NCI-H1694 (cell line): ENCODE measurements at places on chromosomes 16 and 17.

- DNase-seq = peak; percentile 51
Observed at GRCh38 chr16:84091460-84091859, 25.3 kb downstream of the MBTPS1 start.

DNA sequence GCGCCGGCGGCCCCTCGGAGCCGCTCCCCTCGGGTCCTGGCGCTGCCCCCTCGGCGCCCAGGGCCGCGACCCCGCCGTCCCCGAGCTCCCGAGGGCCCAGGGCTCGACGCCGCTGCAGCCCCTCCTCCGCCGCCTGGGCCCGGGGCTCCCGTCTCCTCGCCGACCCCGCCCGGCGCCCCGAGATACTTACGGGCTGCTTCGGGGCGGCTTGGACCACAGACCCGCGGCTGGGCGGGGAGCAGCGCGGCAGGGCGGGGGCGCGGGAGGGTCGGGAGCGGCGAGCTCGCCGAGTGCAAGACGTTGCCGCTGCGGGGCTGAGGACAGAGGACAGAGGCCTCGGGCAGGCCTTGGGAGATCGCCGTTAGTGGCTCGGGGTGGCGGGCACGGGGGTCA lies 290 bp downstream of the TOB1 start:
- no peak for DNase-seq

DNA sequence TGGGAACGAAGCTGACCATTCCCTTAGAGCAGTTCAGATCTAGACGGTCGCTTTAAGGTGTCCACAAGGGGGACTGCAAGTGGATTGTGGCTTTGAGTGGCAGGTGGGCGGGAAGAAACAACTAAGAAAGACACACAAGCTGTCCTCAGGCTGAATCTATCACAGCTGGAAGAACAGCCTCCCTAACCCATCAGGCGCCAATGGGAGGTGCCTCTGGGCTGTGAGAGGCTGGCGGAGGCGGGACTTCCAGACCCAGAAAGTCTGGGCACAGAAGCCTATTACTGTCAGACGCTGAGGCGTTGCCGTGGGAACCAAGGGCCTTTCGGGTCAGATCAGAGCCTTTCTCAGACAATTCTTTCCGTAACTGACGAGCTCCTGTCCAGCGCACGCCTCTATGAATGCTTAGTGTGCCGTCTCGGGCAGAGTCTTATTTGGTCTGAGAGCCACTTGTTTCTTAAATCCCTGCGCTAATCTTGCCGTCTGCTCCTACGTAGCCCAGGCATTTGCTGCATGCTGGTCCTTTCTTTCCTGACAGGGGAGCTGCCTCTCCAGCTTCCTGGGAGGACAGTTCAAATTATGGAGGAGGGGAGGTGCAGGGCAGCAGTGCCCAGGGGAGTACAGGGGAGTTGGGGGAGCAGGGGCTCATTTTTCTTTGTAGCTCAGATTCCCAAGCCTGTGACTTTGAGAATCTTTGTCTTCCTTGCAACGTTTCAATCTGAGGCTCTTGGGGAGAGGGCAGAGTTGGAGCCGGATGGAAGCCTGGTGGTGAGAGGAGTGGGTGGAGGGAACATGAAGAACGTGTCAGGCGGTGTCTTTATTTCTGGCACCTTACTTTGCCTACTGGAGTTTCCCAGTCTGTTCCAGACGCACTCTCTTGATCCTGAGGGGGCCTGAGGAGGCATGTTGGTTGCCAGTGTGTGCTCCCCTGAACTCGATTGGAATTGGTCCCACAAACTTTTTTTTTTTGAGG lies 618.7 kb downstream of the KCNJ18 start:
- DNase-seq = no peak

DNA sequence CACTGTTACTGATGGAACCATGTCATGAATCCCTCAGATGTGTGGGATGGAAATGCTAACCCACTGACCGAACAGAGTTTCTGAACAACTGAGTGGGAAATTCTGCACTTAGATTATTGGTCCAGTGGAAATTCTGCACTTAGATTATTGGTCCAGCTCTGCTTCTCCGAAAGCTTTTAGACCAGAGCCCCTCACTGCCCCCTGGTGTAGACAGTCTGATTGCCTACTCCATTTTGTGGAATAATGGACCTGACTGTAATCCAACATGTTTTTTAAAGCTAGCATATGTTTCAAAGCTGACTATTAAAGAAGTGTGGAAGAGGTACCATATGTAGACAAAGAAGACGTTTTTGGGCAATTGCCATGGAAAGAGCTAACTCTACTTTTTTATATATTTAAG lies 50.3 kb upstream of the TBX2 start:
- no peak for DNase-seq

DNA sequence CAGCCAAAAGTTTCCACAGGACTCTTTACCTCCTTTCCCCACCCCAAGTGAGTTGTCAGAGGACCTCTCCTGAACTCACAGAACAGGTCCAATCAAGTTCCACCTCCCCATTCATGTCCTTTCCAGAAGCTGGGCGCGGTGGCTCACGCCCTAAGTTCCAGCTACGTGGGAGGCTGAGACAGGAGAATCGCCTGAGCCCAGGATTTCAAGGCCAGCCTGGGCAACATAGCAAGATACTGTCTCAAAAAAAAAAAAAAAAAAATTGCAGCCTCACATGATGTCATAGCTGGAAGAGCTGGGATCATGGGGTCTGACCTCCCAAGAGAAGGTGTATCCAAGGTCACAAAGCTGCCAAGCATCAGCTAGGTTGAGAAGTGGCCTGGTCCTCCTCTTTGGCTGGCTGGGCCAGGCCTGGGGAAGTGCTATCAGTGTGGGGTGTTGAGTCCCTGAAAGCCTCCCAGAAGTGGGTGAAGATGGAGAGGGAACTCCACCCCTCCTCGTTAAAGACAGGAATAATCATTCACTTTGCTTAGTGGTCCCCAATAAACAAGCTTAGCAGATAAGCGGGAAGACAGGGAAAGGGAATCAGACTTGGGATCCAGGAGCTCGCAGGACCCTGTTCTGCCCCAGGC lies 5.5 kb upstream of the MNT start:
- DNase-seq = no peak

- DNase-seq = no peak
Observed at GRCh38 chr16:78929841-78930240, 670.7 kb downstream of the MAF start.

DNA sequence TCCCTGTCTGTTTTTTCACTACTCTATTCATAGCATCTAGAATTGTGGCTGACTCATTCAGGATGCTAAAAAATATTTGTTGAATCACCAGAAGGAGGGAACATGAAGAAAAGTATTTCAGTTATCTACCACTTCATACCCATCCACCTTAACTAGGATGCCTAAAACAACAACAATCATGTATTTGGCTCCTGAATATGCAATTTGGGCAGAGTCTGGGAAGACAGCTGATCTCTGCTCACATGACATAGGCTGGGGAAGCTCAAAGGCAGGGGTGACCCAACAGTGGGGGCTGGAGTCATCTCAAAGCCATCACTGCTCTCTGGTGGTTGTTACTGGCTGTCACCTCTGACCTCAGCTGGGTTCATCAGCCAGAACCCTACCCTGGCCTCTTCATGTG lies 80.1 kb upstream of the RPL38 start:
- DNase-seq = no peak

- peak; percentile 59 for DNase-seq
Observed at GRCh38 chr17:41777574-41778188, 8.8 kb downstream of the JUP start.

DNA sequence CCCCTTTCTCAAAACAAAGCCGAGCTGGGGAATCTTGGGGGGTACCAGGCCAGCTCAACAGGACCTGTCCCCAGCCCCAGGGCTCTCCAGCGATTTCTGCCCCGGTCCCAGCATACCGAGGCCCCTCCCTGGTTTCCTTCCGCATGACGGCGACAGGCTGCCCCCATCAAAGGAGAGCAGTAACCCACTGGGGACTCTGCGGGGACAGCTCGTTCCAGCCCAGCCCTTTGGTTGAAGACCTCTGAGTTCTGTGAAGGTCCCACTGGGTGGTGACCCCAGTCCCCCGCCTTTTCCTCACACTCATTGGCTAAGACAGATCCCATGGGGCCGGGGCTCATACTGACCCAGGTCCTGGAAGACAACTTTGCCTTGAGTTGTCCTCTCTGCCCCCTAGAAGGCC lies 4.1 kb downstream of the SMTNL2 start:
- no peak for DNase-seq

DNA sequence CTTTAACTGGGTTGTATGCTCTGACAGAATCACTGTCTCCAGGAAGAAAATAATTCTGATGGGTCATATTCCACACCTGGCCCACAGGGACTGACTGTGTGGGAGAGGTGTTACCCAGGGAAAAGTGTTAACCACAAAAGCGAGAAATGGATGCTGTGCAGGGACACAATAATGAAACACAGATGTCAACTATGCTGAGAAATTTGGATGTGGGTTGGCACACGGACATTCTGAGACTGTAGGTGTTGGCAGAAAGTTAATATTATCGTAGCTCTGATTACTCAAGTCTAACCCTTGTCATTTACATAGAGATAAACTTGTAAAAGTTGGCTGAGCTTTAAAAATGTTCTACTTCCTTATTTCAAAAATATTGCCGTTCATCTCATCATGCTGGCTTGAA lies 19.6 kb downstream of the TMC5 start:
- no peak for DNase-seq

DNA sequence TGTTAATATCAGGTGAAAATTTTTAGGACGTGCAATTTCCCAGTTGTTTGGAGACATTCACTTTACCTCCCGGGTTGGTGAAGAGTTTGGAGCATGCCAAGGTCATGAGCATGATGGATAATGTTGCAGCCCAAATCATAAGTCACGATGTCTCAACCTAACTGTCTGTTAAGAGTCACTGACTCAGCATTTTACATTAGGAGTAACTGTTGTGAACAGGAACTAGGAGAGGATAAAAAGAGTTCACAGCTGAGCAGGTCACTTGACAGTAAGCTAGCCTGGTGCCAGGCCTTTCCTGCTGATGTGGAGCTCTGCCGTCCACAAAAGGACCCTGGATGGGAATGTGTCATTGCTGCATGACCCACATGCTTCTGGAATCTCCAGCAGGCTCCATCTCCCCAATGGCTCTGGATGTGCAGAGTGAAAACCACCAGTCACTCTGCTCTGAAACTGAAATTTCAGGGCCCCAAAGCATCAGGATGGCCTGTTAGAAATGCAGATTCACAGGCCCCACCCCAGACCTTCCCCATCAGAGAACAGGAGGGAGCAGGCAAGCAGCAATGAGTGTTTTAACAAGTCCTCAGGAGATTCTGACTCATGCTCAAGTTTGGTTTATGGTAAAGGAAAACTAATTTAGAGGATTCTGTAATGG lies 371.6 kb upstream of the MAF start:
- no peak for DNase-seq

- no peak for DNase-seq
Observed at GRCh38 chr17:39641883-39642282, 4.9 kb downstream of the STARD3 start.

DNA sequence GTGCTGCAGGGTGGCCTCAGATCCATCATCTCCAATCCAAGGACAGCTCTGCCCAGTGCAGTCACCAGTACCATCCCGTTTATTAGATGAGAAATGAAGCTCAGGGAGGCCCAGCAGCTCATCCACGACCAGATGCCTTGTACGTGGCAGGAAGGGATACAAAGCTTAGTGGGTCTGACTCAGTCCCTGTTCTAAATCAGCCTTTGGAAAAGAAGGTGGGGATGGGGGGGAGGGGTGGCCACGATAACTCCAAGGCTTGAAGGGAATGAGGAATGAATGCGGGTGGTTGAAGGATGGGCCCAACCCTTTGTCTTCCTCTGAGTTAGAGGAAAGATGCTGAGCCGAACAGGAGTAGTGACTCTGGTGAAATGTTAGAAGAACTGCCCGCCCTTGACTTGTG lies 25.8 kb downstream of the LLGL2 start:
- DNase-seq = no peak

DNA sequence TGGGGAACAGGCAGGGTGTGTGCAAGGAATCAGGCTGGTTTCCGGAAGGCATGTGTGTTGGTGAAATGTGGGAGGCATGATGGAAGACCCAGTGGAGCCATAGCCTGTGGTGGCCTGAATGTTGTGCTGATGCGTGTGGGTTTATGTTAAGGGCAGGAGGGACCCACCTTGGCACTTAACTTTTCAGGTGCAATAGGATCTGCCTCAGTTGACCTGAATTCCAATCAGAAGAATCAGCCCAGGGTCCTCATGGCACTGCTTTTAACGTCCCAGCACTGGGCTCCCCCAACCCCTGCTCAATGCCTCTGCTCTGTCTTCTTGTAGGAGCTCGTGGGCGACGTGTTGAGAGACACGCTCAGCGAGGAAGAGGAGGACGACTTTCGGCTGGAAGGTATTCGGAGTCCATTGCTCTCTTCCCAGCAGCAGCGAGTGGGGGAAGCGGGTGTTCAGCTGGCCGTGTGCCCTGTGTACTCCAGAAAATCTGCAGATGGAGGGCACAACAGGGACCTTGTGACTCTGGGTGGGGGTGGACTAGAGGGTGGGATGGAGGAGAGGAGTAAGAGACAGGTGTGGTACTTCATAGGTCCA lies 59.9 kb downstream of the NKD1 start:
- no peak for DNase-seq

DNA sequence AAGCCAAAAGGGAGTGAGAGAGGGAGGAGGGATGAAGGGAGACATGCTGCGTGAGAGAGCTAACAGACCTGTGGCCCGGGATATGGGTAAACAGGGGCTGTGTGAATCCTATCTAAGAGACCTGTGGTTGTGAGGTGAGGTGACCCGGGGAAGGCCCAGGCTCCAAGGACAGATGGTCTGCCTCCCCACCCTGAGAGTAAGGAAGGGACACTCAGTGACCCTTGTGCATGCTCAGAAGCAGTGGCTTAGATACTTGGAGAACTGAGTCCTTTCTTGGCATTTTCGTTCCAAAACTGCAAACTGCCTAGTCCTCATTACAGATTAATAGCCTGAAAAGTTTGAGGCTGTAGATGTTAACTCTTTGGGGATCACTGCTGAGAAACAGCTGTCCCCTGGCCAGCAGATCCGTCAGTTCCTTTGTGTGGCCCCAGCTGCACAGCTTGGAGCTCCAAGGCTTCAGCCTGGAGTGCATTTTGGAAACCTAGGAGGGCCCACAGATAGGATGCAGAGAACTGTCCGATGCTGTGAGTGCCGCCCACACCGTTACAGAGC lies 121.6 kb downstream of the SMG6 start:
- DNase-seq = no peak

GRCh38 chr17:9958586-9959281 lies 53.7 kb upstream of the RCVRN start:
- DNase-seq = no peak

- no peak for DNase-seq
Observed at GRCh38 chr17:19386051-19386929, 700 bp downstream of the MFAP4 start.

DNA sequence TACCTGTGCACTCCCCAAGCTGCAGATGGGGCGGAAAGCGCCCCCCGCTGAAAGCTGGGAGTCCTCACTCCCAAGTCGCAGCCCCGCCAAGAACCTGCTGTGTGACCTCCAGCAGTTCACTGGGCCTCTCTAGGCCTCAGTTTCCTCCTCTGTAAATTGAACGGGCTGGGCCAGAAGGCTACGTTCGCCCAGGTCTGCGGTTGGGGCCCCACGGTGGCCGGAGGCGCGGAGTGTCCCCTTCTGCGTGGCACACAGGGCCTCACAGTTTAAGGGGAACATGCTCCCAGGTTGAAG lies 628 bp downstream of the GALK1 start:
- no peak for DNase-seq

GRCh38 chr17:66387392-66387981 lies 85.1 kb downstream of the PRKCA start:
- DNase-seq = no peak
